ENCODE measurements at places on chromosomes 7 and 10.

DNA sequence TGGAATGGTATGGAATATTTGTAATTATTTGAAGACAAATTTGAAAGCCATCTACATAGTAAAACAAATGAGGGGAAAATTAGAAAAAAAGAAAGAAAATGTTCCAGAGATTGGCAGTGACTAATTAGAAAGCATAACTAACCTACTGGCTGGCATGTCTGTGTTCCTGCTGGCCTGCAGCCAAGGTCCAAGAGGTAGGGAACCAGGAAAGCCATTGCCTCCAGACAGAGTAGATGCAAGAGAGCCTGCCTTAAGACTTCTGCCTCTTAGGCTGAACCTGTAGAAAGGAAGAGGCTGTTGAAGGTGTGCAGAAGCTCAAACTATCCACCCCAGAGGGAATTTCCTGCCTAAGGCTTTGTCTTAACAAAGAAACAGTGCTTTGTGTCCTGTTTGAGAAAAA is 982.0 kb downstream of the SORCS1 start:
- no peak for DNase-seq

GRCh38 chr7:39504963-39505362 is 61.2 kb upstream of the YAE1 start:
- DNase-seq = no peak

- DNase-seq = no peak
Measured at GRCh38 chr7:106643216-106644000, 17.6 kb downstream of the CCDC71L start.

GRCh38 chr10:6987536-6987945 is 407.5 kb upstream of the PRKCQ start:
- no peak for DNase-seq

GRCh38 chr7:102897211-102897631 is 15.6 kb upstream of the LRRC17 start:
- DNase-seq = no peak

GRCh38 chr7:24442170-24442777 is 131.0 kb upstream of the PALS2 start:
- DNase-seq = no peak

DNA sequence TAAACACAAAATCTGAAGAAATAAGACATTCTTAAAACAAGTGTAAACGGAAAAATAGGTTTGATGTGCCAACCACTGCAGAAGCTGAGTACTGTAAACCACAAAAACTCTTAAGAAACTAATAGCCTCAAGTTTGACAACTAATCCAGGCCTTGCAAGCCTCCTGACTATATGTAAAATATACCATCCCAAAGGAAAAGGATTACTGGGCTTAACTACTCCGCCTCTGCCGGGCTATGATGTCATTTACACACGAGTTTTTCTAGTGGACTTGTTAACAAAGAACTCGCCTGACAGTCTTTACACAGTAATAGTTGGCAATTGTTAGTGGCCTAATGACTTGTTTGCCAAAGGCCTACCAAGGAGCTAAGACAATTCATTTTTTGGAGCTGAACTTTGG is 2.1 kb downstream of the KIF5B start:
- no peak for DNase-seq

DNA sequence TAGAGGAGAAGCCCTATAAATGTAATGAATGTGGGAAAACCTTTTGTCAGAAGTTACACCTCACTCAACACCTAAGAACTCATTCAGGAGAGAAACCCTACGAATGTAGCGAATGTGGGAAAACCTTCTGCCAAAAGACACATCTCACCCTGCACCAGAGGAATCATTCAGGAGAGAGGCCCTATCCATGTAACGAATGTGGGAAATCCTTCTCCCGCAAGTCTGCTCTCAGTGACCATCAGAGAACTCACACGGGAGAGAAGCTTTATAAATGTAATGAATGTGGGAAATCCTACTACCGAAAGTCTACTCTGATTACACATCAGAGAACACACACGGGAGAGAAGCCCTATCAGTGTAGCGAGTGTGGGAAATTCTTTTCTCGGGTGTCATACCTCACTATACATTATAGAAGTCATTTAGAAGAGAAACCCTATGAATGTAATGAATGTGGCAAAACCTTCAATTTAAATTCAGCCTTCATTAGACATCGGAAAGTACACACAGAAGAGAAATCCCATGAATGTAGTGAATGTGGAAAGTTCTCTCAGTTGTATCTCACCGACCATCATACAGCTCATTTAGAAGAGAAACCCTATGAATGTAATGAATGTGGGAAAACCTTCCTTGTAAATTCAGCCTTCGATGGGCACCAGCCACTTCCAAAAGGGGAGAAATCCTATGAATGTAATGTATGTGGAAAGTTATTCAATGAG is 18.9 kb downstream of the RBAK start:
- no peak for DNase-seq

GRCh38 chr10:114206902-114207301 is 27.7 kb downstream of the TDRD1 start:
- DNase-seq = no peak
